Lower lobe of right lung (tissue), 2 donors: ENCODE measurements at places on chromosomes 16 and 17. TPM values are rescaled to one million over a fixed set of nuclear protein-coding genes. Genes with fewer than 3 reads are reported as not detected.

DNA sequence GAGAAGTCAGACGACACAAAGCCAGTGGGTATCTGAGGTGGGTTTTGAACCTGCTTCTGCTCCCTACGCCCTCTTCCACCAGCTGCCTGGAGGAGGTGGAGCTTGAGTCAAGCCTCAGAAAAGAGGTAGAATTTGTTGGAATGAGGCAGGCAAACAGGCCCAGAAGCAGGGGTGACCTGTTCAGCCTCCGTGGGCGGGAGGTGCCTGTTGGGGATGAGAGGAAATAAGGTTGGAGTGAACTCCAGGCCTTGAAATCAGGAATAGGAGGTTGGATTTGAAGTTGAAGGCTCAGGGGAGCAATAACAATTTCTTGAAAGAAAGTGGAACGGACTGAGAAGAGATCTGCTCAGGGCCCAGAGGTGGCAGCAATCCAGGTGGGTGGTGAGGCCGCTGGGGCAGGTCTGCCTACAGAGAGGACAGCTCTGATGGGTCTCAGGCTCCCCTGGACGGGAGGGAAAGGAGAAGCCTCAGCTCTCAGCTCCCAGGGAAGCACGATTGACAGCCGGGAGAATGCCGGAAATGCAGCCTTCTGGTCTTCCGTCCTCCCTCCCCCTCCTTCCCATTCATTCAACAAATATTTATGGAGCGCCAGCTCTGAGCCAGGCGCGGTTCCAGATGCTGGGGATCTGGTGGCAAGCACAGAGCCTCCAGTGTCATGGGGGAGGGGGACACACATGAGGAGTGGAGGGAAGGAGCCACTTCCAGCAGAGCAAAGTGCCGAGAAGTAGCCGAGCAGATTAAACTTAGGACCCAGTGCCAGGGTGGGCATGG lies 61.9 kb upstream of the CIBAR2 start:
- peak; percentile 42 for DNase-seq

DNA sequence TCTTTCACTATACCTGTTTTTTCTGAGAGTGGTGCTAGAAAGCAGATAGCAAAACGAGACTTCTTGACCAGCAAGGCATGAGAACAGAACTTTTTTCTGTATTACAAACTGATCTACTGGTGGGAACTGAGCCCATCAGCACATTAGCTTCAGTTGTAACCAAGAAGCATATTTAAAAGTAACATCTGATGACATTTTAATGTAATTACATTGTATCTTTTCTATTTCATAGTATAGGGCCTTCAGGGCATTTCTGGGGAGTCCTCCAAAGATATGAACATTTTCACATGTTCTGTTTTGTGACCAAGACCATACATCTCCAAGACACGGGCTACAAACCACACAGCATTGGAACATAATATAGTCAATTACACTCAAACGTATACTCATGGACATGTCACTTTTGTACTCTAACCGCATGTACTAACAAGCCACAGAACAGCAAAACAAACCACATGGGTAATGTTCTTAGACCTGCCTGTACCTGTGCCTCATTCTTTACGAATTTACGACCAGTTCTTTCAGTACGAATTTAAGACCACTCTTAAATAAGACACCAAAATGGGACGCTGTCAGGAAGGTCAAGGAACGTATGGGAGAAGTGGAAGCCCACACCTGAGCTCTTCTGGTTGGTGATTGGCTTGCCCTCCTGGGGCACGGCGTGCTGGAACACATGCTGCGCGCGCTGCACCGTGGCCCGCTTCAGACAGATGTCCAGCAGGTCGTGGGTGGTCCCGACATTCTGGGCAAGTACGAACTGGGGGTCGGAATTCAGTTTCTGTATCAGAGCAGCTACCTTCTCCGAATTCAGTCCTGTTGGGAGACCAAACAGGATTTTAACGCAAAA lies 825 bp downstream of the BLMH start:
- peak; percentile 62 for DNase-seq

- no peak for DNase-seq
Observed at GRCh38 chr16:87658564-87659225, 56.4 kb downstream of the JPH3 start.

GRCh38 chr17:40699371-40699770 lies 4.2 kb downstream of the KRT24 start:
- DNase-seq, result no peak

- DNase-seq, result peak; percentile 44
Observed at GRCh38 chr17:81165246-81166032, at the start of gene PVALEF. Gene PVALEF, plus strand, starts transcription at chr17:81165507. Its CDS starts 15,720 bp downstream, at chr17:81181227.

DNA sequence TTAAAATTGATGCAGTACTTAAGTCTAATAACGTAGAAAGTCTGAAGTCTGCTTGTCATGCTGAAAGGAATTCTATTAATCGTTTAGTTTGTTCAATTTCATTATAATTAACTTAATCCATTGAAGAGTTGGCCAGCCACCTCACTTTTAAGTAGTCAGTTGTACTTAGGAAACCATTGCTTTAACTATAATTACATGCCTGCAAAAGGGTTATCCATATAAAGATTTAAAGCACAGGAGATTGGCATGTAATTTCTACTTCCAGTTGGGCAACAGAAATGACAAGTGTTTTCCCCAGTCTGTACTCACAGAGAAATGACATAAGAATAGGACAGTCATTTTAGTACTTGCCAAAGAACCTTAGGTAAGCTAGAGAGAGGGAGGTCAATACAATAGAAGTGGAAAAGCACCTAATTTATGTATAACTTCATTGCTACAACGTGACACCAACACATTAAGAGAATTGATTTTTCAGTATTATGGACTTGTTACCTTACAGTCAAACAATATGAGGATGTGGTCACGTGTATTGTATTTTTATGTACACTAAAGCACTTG lies 3.7 kb upstream of the USP32 start:
- no peak for DNase-seq

DNA sequence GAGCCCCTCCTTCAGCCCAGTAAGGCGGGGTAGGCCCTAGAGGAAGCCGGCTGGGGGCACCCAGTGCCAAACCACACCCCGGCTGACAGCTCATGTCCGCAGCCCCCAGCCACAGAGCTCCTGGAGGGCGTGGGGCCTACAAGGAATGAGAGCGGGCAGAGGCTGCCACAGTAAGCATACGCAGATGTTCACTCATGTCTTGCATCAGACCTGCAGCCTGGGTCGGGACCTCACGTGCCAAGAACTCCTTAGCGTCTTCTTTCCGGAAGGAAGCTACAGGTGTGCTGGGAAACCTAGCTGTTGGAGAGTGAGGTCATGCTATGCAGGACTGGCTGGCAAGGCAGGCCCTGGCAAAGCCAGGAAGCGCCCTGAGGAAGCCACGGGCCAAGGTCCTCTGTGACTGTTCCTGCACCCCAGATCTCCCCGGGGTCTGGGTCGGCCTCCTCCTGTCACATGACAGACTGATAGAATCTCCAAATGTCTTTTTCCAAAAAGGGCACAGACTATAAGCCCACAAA lies 1.6 kb downstream of the ZNF598 start:
- no peak for DNase-seq

DNA sequence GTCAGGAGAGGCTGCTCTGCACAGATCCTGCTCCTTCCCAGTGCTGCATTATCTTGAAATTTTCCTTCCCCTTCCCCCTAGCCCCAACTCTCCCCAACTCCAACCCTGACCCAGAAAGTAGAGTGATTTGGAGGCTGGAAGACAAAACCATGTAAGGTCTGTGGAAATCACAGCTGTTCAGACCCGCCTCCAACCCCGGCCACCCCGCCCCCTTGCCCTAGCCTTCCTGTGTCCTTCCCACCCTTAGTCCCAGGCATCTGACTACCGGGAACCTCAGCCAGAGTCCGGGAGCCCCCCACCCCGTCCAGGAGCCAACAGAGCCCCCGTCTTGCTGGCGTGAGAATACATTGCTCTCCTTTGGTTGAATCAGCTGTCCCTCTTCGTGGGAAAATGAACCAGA lies at the start of gene AOC3:
AOC3 (plus strand) TSS at position 246 of the 400 bp plus-strand sequence; CDS start at position 391, 145 bp downstream.
- DNase-seq, result no peak

DNA sequence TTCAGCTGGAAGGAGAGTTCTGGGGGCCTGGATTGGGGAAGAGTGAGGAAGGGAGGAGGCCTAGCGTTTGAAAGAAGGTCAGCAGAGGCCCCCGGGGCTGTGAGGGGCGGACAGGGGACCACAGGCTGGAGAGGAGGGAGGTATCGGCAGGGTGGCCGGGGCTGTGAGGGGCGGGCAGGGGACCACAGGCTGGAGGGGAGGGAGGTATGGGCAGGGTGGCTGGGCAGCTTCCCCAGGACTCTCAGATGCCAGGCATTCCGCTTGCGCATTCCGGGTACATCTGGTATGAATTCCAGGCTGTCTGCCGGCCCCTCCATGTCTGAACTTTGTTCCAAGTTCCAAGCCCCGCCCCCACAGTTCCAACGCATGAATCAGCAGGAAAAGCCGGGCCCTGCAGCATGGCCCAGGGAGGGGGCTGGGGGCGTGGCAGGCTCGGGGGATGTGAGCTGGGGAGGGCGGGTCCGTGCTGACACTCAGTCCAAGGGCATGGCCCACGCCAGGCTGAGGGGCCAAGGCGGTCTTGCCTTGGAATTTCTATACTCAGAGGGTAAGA lies 4.3 kb upstream of the TLCD2 start:
- DNase-seq, result peak; percentile 96

- no peak for DNase-seq
Observed at GRCh38 chr17:28038802-28039201, 3.7 kb upstream of the NLK start.

GRCh38 chr17:51692917-51693316 lies 432.6 kb downstream of the UTP18 start:
- no peak for DNase-seq

GRCh38 chr17:19363114-19363438 lies 553 bp upstream of the B9D1 start:
- DNase-seq, result no peak

The MFSD6L gene
- total RNA-seq, result 0.95 TPM

The CD300A gene
- total RNA-seq, result 27.8 TPM

The GAS2L2 gene
- 3.1 TPM for total RNA-seq

The MAPT gene
- total RNA-seq, result 5.5 TPM
